M059J (cell line): ENCODE measurements at places on chromosomes 2 and 18. TPM values are rescaled to one million over a fixed set of nuclear protein-coding genes. Genes with fewer than 3 reads are reported as not detected.

GRCh38 chr2:27494944-27495554 is at the start of gene FNDC4:
Gene FNDC4, minus strand, starts transcription at chr2:27495200. Its CDS starts 521 bp downstream, at chr2:27494679.
- no peak for DNase-seq

DNA sequence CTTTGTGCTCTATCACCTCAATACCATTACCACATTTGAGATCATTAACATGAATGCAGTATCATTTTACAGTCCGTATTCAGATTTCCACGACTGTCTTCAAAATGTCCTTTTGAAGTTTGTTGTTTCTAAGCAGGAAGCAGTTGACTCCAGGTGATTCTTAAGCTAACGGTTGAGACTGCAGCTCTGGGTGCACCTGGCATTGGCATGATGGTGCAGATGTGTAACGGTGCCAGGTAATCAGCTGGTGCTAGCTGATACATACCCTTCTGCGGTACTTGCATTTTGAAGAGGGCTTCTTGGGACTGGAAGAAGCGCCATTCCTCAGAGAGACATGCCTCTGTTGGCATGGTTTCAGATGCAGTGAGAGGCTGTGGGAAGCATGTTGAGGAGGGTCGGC is 19.5 kb downstream of the SIGLEC15 start:
- no peak for DNase-seq

The SLC30A3 gene
- total RNA-seq, result not detected in 2 replicates

DNA sequence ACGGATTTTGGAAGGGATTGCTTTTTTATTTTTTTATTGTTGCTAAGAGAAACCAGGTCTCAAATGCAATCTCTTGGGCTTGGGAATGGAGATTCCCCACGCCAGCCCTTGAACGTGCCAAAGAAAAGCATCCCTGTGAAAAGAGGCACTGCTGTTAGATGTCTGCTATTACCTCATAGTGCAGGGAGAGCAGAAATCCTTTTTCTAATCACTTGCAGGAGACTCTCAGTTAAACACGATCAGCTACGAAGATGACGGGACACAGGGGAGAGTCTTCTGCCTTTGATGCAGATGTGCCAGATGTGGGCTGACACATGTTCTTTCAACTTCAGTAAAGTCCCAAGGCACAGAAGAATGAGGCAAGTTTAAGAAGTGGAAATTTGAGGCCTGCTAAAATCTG is 381.6 kb upstream of the TRIB2 start:
- no peak for DNase-seq

GRCh38 chr2:108384662-108385393 is 7.1 kb downstream of the SULT1C4 start:
- DNase-seq, result no peak

GRCh38 chr18:73980289-73980979 is 167.2 kb downstream of the FBXO15 start:
- peak; percentile 50 for DNase-seq

The PLGLB1 gene
- total RNA-seq, result 0.49 TPM in 1 of 2 replicates, not detected in the other

DNA sequence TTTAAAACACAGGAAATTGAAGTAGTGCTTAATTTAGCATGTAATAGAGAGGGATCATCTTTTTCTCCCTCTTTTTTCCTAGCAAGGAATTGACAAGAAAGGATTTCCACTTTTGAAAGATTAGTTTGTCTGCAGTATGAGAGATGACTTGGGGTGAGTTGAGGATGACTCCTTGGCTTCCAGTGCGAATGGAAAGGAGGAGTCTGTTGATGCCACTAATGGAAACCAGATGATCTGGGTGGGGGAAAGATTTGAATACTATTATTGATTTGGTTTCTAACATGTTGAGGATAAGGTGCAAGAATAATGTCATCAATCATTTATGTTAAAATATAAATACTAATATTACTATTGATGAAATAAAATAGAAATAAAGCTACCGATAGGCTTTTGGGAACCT is 205.4 kb downstream of the PPP1R1C start:
- DNase-seq, result no peak

DNA sequence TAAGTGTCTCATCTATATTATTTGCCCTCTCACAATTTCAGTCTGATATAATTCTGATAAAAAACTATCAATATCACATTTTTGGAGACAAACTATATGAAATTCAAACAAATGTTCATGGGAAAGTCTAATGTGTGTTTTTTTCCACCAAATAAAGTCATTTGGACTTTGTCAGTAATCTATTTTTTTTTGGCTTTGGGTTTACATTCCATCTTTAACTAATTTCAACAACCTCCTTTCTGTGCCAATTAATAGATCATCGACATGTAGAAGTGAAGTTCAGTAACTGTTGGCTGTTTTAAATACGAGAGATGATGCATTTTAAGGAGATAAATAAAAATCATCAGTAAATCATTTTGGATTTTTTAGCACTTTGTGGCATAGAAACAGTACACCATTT is 1623.0 kb upstream of the ACVR2A start:
- DNase-seq, result no peak

GRCh38 chr2:85441864-85442263 is 23.4 kb downstream of the SH2D6 start:
- DNase-seq, result no peak

The UGT1A4 gene
- not detected in 2 replicates for total RNA-seq

The TFPI gene
- 74.7 and 113 TPM in 2 replicates for total RNA-seq

The ITPRIPL1 gene
- total RNA-seq, result 1.3 and 3.2 TPM in 2 replicates

- peak; percentile 10 for DNase-seq
Observed at GRCh38 chr2:192559587-192559986, 364.9 kb upstream of the TMEFF2 start.

The NTSR2 gene
- 0.12 TPM in 1 of 2 replicates, not detected in the other for total RNA-seq

The WNT6 gene
- 0.05 and 0.39 TPM in 2 replicates for total RNA-seq

The CD8B2 gene
- total RNA-seq, result 0.10 TPM in 1 of 2 replicates, not detected in the other

The AMER3 gene
- total RNA-seq, result not detected in 2 replicates

The MYO5B gene
- 4.1 and 5.5 TPM in 2 replicates for total RNA-seq

- no peak for DNase-seq
Observed at GRCh38 chr2:238567996-238568395, 141.3 kb downstream of the ASB1 start.

The RAB27B gene
- 13.8 and 15.7 TPM in 2 replicates for total RNA-seq

DNA sequence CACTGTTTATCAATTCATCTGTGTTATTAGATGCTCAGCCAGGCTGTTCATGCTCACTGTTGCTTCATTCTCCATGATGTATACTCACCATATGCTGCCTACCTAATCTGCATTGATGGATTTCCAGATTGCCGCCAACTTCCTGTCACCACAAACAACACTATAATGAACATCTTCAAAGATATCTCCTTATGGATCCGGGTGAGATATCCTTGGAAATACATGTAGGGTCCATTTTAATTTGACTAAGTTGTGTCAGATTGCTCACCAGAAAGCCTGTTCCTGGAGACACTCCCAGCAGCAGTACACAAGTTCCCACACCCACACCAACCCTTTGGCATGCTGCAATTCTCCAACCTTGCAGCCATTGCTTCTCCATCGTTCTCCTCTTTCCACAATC is 547.5 kb upstream of the TNP1 start:
- DNase-seq, result no peak

- peak; percentile 78 for DNase-seq
Observed at GRCh38 chr2:196677404-196677803, 37.9 kb downstream of the CCDC150 start.

The SP100 gene
- 239 and 257 TPM in 2 replicates for total RNA-seq

DNA sequence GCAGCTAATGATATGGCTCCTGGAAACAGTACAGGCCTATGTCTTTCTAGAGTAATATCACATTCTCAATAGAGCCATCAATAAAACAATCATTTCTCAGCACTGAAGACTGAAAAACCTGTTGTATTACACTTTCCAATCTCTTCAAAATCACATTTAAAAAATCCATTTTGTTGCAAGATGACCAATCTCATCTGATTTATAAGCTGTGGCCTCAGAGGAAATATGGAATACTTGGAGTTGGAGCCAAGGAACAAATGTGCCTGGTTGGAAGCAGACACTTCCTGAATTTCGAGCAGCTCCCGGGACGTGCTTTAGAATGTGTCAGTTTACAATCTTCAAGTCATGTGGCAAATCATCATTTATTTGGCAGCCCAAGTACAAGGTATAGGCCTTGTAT is 114.5 kb downstream of the ADCYAP1 start:
- no peak for DNase-seq

The APCDD1 gene
- total RNA-seq, result 2.4 and 6.8 TPM in 2 replicates

GRCh38 chr18:4400911-4401310 is 54.2 kb downstream of the DLGAP1 start:
- no peak for DNase-seq

GRCh38 chr2:8998418-8999101 is 4.9 kb downstream of the MBOAT2 start:
- DNase-seq, result no peak

GRCh38 chr2:215711471-215712034 is 275.7 kb upstream of the FN1 start:
- DNase-seq, result peak; percentile 90

GRCh38 chr2:151974988-151975387 is 123.9 kb downstream of the CACNB4 start:
- DNase-seq, result no peak

DNA sequence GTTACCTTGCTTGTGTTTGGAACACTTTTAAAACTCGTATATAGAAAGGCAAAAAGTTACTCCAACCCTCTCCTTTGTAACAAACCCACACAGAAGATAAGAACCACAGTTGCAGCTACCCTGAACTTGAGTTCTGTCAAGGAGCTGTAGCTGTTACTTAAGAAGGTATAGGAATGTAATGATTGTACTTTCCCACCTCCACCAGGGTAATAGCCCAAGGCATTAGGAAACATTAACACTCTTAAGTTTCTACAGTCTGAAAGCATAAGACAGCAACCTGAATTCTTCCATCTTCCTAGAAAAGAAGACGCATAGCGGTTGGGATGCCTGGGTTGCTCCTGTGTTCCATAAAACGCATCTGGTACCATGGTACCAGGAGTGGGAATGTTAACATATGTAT is 43.0 kb downstream of the ITGA4 start:
- DNase-seq, result no peak

- no peak for DNase-seq
Observed at GRCh38 chr2:12071318-12071717, 324.9 kb downstream of the LPIN1 start.

DNA sequence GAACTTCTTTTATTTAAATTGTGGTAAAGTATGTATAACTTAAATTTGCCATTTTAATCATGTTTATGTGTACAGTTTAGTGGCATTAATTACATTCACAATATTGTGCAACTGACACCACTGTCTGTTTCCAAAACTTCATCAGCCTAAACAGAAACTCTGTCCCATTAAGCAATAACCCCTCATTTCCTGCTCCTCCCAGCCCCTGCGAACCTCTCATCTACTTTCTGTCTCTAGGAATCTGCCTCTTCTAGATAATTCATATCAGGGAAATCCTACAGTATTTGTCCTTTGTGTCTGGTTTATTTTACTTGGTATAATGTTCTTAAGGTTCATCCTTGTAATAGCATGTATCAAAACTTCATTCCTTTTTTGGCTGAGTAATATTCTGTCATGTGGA is 75.1 kb downstream of the BOLA3 start:
- DNase-seq, result no peak

GRCh38 chr2:222780051-222780450 is 80.8 kb upstream of the ACSL3 start:
- no peak for DNase-seq

DNA sequence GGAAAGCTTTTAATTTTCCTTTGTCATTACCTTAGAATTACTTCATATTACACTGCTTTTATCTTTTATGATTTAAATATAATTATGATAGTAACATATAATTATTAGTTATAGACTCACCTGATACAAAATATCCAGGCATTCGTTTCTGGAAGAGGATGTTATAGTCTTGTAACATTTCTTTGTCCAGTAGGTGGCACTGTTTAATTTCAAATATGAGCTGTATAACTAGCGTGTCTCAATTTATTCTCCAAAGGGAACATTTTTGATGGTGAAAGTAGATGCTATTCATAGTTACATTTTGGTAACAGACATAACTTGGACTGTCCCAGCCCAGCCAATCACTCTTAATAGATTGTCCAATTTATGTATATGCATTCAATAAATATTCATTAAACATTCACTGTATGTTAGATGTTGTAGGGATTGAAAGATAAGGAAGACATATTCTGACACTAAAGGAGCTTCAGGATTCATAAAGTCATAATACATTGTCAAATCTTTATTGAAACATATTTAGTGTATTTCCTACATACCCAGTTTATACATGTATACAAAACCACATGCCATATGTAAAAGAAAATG is 19.2 kb downstream of the DAW1 start:
- peak; percentile 55 for DNase-seq

DNA sequence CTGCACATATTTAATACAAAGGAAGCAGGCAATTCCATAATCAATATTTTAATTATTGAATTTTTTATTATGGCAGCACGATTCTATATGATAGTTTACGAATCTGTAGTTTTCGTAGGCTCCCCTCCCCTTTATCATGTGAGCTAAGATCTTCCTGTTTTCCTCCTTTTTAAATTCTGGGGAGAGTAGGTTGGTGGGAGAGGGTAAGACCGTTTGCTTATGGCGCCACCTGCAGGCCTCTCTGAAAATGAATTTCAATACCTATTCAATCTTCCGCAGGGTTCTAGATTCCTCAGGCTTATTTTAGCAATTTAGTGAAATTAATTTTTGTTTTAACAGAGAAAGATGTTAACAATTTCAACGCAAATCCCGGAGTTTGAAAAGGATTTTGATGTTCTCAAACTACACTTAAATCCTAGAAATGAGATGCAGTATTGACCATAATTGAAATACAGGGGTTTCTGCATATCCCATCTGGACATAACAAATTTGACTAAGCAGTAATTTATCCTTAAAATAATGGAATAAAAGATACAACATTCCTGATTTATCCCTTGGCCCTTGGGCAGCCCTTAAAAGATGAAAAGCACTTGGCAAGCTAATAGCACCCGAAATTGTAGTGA is 12.8 kb upstream of the GBX2 start:
- DNase-seq, result peak; percentile 64

- DNase-seq, result no peak
Observed at GRCh38 chr18:34710458-34710914, 388 bp downstream of the DTNA start.

GRCh38 chr2:233211548-233211895 is 40.0 kb upstream of the ATG16L1 start:
- DNase-seq, result no peak

DNA sequence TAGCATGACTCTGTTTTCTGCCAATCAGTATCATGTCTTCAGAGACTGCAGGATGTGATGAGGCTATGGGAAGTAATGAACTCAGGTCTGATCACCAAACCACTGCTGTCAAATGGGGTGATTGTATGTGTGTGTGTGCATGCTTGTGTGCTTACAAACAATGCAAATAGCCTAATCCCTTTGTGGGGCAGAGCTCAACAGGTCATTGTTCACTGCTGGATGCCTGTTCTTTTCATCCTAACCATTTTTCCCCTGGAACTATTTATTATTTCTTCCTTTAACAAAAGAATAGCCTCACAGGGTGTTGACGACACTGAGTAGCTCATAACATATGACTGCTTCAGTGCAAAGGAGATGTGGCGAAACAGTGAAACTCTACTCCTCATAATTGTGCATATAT is 55.9 kb downstream of the NXPH2 start:
- no peak for DNase-seq

DNA sequence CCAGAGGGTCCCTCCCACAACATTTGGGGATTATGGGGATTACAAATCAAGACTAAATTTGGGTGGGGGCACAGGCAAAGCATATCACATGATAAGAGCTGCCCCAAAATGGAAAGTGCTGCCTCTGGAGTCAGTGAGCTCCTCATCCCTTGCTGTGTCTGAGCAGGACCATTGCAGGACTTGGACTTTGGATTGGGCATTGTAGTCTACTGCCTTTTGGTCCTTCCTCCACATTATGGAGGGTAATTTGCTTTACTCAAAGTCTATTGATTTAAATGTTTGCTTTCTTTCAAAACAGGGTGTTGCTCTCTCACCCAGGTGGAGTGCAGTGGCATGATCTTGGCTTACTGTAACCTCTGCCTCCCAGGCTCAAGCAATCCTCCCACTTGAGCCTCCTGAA is 106.8 kb upstream of the LDAH start:
- no peak for DNase-seq

- DNase-seq, result peak; percentile 51
Observed at GRCh38 chr18:45775241-45775676, 50.2 kb upstream of the SIGLEC15 start.
